ENCODE measurements at places on chromosomes 4 and X. TPM values are rescaled to one million over a fixed set of nuclear protein-coding genes. Genes with fewer than 3 reads are reported as not detected.
A peak's percentile ranks its signal among the peaks of the same experiment; 100 is the strongest.

DNA sequence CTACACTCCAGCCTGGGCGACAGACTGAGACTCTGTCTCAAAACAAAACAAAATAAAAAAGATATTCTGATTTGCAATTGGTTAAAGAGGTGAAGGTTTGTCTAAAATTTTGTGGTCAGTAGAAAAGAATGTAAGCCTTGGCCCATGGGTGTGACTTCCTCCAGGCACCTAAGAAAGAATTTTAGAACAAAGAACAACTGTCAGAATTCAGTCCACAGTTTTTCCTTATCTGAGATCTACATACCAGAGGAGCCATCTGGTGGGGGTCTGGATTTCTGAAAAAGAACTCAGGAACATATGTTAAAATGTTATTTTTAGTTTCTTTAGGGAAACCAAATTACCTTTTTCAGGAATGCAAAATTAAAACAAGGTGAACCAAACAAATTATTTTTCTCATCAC is 434.1 kb downstream of the ANKRD50 start:
- no peak for DNase-seq

The FAM47B gene
- total RNA-seq = not detected

- DNase-seq = peak; percentile 82
Observed at GRCh38 chr4:183571350-183571941, 66.6 kb downstream of the ING2 start.

The HPGDS gene
- 7.8 TPM for total RNA-seq

- DNase-seq = no peak
Observed at GRCh38 chr4:167222099-167222498, 12.2 kb downstream of the SPOCK3 start.

DNA sequence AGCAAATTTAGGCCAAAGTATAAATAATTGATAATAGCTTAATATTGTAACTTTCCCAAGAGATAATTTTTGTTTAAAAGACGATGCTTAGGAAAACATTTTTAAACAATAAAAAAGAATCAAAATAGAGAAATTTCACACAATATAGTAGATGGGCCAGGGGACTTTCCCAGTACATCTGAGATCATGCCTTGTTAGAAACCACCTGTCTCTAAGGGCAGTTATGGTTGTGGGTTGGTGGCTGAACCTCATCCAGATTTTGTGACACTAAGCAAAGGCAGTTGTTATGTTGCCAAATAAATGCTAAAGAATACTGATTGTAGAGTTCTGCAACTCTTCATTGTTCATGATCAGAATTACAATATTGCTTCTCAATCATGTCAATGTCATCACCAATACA is 270.6 kb downstream of the BANK1 start:
- DNase-seq = no peak

DNA sequence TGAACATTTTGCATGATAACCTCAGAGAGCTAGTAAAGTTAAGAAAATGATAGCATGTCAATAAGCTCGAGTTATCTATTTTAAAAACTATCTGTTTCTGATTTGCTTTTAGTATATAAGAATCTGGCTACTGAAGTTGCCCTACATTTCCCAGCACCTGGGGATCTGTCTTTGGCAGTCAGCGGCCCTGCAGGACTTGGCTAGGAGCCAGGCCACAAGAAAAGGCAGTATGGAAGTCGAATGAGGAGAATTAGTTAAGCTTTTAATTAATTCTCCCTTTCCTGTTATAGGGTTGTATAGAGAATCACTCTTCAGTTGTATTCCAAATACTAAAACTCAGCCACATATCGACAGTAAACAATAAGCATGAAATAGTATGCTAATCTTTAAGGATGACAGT is 22.7 kb downstream of the POU4F2 start:
- DNase-seq = no peak

The PRKG2 gene
- 0.58 TPM for total RNA-seq

- DNase-seq = no peak
Observed at GRCh38 chr4:5143306-5143861, 92.1 kb downstream of the STK32B start.

DNA sequence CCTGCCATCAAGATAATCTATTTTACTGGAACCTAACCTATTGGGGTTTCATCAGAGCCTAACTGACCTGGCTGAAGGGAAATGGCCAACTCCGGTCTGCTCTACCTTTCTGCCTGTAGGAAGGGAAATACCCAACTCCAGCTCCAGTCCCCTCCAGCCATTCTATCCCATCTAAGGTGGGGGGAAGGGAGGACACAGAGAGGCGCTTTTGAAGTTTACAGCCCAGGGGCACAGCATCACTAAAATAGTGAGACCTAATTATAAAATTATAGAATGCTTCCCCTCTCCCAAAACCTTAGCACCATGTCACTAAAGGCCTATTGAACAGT is 27.8 kb upstream of the ACSL4 start:
- DNase-seq = no peak

DNA sequence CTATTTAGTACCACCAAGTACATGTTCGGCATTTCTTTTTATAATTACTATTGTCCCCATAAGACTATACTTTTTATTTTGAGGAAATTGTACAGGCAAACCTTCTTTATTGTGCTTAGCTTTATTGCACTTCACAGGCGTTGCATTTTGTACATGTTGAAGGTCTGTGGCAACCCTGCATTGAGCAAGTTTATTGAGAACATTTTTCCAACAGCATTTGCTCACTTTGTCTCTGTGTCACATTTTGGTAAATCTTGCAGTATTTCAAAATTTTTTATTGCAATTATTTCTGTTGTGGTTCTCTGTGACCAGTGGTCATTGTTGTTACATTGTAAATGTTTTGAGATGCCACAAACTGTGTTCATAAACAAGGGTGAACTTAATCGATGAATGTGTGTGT is 10.8 kb upstream of the CXCL5 start:
- no peak for DNase-seq

- DNase-seq = peak; percentile 45
Observed at GRCh38 chr4:25862411-25863346, at the start of gene SEL1L3. Gene SEL1L3, minus strand, starts transcription at chr4:25862988. Its CDS starts 152 bp downstream, at chr4:25862836.

The SSX1 gene
- not detected for total RNA-seq

GRCh38 chr4:11079171-11079570 is 349.5 kb downstream of the HS3ST1 start:
- no peak for DNase-seq

GRCh38 chr4:145936997-145937901 is 1.4 kb downstream of the ZNF827 start:
- DNase-seq = peak; percentile 64

DNA sequence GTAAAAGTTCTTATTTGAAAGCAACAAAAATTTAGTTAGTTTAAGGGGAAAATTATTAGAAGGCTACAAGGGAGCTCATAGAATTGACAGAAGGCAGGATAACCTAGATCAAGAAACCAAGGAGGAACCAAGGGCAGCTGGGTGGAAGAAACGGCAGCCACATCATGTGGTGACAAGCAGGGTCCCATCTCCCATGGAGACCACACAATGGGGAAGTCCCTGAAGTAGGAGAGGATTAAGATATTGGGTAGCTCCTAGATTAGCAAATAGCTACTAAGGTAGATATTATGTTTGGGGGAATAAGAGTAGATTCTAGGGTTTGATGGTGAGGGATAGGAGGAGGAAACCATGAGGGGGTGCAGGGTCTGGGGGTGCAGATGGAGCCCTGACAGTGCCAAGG is 48.0 kb upstream of the TMEM154 start:
- DNase-seq = no peak

The RTL9 gene
- 0.17 TPM for total RNA-seq

DNA sequence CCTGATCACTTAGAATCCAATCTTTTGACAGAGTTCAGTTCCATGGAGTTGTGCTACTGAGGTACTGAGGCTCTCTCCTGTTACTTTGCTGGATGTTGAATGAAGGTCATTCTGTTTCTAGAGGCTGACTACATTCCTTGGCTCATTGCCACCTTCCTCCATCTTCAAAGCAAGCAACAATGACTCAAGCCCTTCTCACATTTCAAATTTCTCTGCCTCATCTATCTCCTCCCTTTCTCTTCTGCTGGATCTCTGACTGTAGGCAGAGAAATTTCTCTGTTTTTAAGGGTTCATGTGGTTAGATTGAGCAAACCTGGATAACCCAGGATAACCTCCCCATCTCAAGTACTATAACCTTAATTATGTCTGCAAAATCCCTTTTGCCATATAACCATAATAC is 775.4 kb downstream of the STPG2 start:
- no peak for DNase-seq

GRCh38 chrX:154436374-154436982 is 476 bp upstream of the GDI1 start:
- DNase-seq = no peak

The UXT gene
- total RNA-seq = 81.8 TPM

GRCh38 chr4:176377780-176378179 is 58.0 kb downstream of the SPCS3 start:
- DNase-seq = no peak

The CLNK gene
- 0.14 TPM for total RNA-seq

DNA sequence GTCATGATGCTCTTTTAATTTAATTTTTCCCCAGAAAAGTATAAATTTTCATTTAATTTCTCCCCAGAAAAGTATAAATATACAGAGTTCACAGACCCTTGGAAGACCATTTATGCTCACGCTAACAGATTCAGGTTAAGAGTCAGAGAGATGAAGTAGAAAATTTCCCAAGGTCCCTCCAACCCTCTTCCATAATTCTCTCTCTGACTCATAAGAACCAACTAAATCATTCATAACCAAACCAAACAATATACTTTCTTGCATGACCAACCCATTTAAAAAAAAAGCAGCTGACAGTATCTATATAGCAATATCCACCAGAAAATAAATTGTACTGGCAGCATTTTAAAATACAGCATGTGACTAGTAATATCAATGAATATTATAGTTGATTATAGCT is 3.9 kb downstream of the KLHL8 start:
- DNase-seq = no peak

GRCh38 chr4:102455750-102456149 is 45.4 kb upstream of the NFKB1 start:
- no peak for DNase-seq
